IPS DF 6.9 (cell line): ENCODE measurements at places on chromosomes 3 and 15.

DNA sequence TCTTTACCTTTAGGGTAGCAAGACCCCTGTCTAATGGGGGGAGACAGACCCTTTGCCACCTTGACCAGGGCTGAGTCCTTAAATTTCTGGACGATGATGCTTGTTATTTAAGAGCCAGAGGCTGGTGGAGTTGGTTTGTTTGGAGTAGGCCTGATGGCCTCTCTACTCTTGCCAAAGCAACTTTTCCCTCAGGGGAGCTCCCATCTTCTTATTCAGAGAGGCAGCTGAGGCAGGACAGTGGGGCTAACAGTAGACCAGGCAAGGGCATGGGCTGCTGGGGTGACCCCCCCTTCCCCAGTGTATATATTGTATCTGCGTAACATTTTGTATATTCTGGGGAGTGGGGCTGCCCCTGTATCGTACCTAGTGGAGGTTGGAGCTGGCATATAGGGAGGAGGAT, 10.3 kb downstream of the RPS17 start:
- DNase-seq = no peak
- H3K27ac ChIP-seq = no peak overlapping the region
- peaks cover 2% of the 10 kb centered on the region; the same call in 1 of the 2 replicates for H3K4me1 ChIP-seq

GRCh38 chr15:51848811-51849210, 19.4 kb downstream of the TMOD3 start:
- H3K27ac ChIP-seq = no peak overlapping the region
- no peak overlapping the region for H3K4me3 ChIP-seq
- no peak for DNase-seq
- no peaks in the 10 kb centered on the region for H3K36me3 ChIP-seq
- no peaks in the 10 kb centered on the region for H3K4me1 ChIP-seq
- no peaks in the 10 kb centered on the region for H3K27me3 ChIP-seq

- no peaks in the 10 kb centered on the region for H3K4me1 ChIP-seq
- no peaks in the 10 kb centered on the region for H3K27me3 ChIP-seq
- H3K36me3 ChIP-seq = no peaks in the 10 kb centered on the region
- no peak overlapping the region for H3K27ac ChIP-seq
Observed at GRCh38 chr3:72322264-72322976, 525.8 kb downstream of the SHQ1 start.

- no peak overlapping the region for H3K4me3 ChIP-seq
- no peak overlapping the region for H3K27ac ChIP-seq
- H3K27me3 ChIP-seq = no peaks in the 10 kb centered on the region
- no peak for DNase-seq
- H3K4me1 ChIP-seq = no peaks in the 10 kb centered on the region
Observed at GRCh38 chr3:8632402-8633237, 12.0 kb downstream of the SSUH2 start.

- no peak overlapping the region for H3K27ac ChIP-seq
- no peak for DNase-seq
- no peak overlapping the region for H3K4me3 ChIP-seq
- no peaks in the 10 kb centered on the region for H3K4me1 ChIP-seq
- H3K27me3 ChIP-seq = no peaks in the 10 kb centered on the region
Observed at GRCh38 chr3:174618368-174619080, 240.6 kb upstream of the NAALADL2 start.

DNA sequence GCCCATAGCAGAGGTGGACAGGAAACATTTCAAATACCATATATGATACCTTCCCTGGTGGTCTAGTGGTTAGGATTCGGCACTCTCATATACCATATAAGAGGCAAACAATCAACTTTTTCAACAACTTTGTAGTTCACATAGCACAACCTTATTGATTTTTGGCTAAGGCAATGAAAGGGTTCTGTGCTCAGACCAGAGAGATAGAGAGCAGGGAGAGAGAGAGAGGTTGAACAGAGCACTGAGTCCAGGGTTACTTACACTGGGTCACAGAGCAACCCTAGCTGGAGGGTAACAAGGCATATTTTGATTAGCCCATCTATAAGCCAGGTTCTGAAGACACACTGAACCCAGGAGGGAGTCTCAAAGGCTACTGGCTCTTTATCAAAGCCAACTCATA, 83.8 kb downstream of the PLCH1 start:
- no peaks in the 10 kb centered on the region; the same call in 1 of the 2 replicates for H3K4me1 ChIP-seq
- no peaks in the 10 kb centered on the region for H3K36me3 ChIP-seq
- no peak for DNase-seq
- no peak overlapping the region for H3K27ac ChIP-seq

DNA sequence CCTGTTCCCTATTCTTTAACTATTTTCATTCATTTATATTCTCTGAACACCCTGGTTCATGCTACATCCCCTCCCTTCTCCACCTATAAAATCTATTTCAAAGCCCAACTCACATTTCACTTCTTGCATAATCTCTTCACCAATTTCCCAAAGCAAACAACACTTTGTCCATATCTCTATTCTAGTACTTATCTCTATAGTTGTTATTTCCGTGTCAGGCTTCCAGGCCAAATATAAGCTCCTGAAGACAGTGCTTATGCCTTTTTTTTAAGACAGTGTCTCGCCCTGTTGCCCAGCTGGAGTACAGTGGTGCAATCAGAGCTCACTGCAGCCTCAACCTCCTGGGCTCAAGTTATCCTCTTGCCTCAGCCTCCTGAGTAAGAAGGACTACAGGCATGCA, 43.6 kb downstream of the DNAH12 start:
- H3K27ac ChIP-seq = no peak overlapping the region
- H3K36me3 ChIP-seq = no peaks in the 10 kb centered on the region
- no peaks in the 10 kb centered on the region for H3K27me3 ChIP-seq
- no peaks in the 10 kb centered on the region for H3K4me1 ChIP-seq
- DNase-seq = no peak

DNA sequence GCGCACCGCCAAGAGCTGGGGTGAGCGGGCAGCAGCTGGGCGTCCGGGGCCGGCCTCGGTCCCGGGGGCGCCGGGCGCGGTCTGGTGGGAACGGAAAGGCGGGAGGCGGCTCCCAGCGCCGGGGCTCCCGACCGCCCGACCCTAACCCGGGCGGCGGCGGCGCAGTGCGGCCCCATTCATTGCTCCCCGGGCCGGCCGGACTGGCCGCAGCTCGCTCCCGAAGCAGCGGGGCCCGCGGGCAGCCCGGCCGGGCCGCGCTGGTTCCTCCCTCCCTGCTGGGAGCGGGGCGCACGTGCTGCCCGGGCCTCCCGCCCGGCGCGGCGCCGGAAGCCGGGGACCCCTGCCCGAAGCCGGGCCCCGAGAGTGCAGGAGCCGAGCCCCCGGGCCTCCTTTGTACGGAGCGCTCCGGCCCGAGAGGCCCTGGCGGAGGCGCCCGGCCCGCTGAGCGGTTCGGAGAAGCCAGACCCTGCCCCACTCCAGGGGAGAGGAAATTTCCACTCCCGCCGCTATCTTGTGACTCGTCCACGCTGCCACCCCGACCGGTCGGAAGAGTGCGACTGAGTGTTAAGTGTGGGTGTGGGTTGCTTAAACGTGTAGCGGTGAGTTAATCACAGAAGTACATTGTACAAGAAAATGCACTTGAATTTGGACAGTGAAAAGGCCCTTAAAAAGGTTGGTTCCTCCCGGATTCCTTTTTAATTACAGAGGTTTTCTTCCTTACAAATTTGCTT, 613 bp downstream of the ATP1B3 start:
- DNase-seq = no peak
- H3K4me3 ChIP-seq = peak overlapping the region; percentile 92
- no peaks in the 10 kb centered on the region for H3K27me3 ChIP-seq
- H3K4me1 ChIP-seq = no peaks in the 10 kb centered on the region
- no peaks in the 10 kb centered on the region for H3K36me3 ChIP-seq
- no peak overlapping the region for H3K27ac ChIP-seq

- H3K27ac ChIP-seq = no peak overlapping the region
- no peaks in the 10 kb centered on the region for H3K27me3 ChIP-seq
- H3K4me3 ChIP-seq = no peak overlapping the region
- DNase-seq = no peak
- no peaks in the 10 kb centered on the region for H3K4me1 ChIP-seq
Observed at GRCh38 chr3:123664753-123665152, 79.9 kb upstream of the HACD2 start.
